NCI-H1105 treated with DMSO at 0.1 percent for 48 hours (cell line): ENCODE measurements at places on chromosomes 1 and 21.

DNA sequence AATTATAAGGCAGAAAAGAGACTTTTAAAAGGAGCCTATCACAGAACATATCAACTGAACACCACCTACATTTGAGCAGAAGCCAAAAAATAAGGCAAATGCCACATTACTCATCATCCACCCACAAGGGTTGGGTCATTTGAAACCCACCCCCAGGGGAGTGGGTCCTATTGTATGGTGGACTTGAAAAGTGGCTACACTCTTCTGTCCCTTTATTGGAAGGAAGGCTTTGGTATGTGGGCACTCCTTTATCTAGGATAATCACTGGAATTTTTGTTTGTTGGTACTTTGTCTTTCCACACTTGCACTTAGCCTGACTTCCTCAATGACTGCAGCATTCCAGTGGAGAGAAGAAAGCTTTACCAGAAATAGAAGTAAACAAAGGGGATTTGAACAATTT lies 157.2 kb upstream of the COL11A1 start:
- no peak for DNase-seq

GRCh38 chr1:169371404-169371803 lies 3.4 kb downstream of the BLZF1 start:
- DNase-seq: no peak

GRCh38 chr21:33817663-33818451 lies 97.7 kb downstream of the ATP5PO start:
- peak; percentile 80 for DNase-seq

GRCh38 chr1:229268505-229268904 lies 2.4 kb upstream of the RAB4A start:
- DNase-seq: no peak

DNA sequence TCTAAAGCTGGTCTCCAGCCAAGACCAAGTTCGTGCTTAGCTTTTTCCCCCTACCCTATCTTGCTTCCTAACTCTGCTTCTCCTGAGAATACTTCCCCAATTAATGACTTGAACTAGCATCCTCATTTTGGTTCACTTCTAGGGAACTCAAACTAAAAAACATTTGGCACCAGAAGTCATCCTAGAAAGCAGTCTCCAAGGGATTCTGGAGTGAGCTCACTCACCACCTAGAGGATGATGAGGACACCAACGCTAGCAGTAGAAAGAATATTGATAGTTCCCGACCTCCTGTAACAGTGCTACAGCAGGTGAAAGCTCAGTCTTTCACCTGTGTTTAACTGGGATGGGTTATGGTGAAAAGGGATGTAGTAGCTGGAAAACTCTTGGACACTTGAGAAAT lies 4.7 kb upstream of the PSMB2 start:
- DNase-seq: no peak

- DNase-seq: no peak
Observed at GRCh38 chr1:39262802-39263201, 58.3 kb downstream of the MACF1 start.

GRCh38 chr1:161956097-161956496 lies 67.6 kb downstream of the OLFML2B start:
- DNase-seq: no peak

DNA sequence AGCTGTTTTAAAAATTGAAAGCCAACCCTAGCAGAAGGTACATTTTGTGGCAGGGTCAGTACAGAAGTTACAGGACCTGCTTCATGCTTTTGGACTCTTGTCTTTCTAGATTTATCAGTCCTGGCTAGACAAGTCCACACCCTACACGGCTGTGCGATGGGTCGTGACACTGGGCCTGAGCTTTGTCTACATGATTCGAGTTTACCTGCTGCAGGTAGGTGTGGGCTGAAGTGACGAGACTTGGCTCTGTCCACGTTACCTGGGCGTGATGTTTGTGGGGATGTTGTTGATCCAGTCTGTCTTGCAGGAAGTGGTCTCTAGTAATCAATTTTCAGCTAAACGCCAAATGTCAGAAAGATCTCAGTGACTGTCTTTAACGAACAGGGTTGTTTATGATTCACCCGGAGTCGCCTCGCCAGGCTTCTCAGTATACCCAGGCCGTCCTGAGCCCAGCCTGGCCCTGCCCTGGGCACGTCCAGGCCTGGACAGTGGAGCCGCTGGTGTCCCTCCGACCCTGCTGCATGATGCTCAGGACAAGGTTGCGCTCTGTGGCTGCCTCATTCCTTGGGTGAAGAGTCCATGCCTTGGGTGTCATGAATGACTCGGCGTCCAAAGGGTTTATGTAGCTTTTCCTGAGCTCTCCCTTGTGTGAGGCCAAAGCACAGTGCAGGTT lies 5.5 kb downstream of the RER1 start:
- DNase-seq: no peak

DNA sequence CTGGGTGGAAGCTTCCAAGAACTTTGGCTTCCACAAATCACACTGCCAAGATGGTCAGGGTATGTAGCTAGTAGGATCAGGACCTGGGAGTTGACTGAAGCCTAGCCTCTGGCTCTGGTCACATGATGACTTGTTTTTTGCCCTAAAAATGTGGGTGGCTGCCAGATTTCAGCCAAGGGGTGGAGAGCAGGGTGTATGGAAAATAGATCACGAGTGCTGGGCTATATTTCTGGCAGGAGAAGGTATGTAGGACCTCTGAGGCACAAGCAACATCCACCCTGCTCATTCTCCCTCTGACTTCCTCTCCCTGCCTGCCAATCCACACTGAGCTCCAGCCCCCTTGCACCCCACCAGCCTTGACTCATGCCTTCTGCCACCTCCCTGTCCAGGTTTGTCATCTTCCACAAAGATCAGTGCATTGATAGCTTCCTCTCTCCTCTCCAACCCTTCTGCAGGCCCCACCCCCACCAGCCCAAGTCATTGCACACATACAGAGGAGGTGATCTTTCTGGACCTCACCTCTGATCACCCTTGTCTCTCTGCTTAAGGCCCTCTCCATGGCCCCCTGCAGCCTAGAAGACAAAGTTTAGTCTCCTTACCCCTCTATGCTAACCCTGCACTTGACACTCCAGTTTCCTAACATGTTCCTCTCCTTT lies 8.3 kb upstream of the CYP4B1 start:
- no peak for DNase-seq

GRCh38 chr1:206748348-206749030 lies 22.1 kb upstream of the IL19 start:
- DNase-seq: no peak

GRCh38 chr1:201356701-201357100 lies 20.8 kb downstream of the TNNT2 start:
- DNase-seq: no peak
